ENCODE measurements at places on chromosomes 1 and 21. TPM values are rescaled to one million over a fixed set of nuclear protein-coding genes. Genes with fewer than 3 reads are reported as not detected.

SMIM1 gene
- total RNA-seq, result 13.0 TPM

LAMC1 gene
- total RNA-seq, result 100 TPM

S100A7 gene
- not detected for total RNA-seq

GRCh38 chr21:21111309-21111920, 113.2 kb downstream of the NCAM2 start:
- peak; percentile 20 for DNase-seq

GRCh38 chr1:27267153-27267552, 32.7 kb downstream of the WDTC1 start:
- DNase-seq, result no peak

DNA sequence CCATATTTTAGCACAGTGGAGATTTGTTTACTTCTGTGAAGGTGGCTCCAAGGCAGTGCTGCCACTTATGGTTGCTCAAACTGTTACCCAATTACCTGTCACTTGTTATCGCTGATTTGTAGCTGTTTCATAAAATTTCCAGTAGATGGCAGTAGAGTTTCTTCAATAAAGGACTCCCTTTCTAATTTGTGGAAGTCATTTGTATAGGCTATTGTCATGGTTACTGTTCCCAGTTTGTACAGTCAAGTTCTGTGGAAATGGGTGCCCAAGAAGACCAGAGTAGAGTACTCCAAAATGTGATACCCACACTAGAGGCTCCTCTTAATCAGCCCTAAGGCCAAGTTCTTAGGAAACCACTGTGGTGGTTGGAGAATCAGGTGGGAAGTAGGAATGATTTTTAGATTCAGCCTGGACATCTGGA, 186.1 kb downstream of the CLEC20A start:
- no peak for DNase-seq

- no peak for DNase-seq
These were observed 74.6 kb downstream of the RGL1 start for GRCh38 chr1:183879494-183879893.

DNA sequence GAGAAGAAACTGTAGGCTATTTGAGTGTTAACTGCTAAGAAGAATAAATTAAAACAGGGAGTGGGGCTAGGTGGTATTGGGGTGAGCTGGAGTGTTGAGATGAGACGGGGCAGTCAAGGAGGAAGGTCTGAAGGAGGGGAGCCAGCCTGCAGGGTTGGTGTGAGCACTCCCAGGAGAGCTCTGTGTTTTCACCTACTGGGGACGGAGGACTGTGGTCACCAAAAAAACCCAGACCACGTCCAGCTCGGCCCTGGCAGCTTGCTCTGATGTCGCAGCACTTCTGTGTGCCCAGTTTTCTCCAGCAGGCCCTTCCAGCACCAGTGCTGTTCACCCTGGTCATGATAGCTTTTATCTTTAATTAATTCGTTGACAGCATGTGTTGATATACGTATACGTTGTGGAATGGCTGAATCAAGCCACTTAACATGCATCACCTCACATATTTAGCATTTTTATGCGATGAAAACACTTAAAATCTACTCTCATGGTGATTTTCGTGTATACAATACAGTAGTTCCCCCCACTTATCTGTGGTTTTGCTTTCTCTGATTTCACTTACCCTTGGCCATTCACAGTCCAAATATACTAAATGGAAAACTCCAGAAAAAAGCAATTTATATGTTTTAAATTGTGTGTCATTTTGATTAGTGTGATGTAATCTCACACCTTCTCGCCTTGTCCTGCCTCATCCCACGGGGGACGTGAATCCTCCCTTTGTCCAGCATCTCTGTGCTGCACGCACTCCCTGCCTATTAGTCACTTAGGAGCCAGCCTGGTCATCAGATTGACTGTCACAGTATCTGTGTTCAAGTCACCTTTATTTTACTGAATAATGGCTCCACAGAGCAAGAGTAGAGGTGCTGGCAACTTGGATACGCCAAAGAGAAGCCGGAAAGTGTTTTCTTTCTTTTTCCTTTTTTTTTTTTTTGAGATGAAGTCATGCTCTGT, 12.3 kb downstream of the FAM3B start:
- no peak for DNase-seq

GRCh38 chr1:204921855-204922516, 51.3 kb downstream of the NFASC start:
- DNase-seq, result no peak

DNA sequence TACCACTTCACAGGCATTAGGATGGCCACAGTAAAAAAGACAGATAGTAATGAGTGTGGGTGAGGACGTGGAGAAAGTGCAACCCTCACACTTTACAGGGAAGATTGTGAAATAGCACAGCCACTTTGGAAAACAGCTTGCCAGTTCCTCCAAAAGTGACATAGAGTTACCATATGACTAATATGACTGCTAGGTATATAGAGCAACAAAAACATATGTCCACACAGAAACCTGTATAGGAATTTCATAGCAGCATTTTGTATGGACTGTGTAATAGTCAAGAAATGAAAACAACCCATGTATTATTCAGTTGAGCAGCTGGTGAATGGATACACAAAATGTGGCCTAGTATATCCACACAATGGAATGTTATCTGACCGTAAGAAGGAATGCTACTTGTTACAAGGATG, 30.4 kb upstream of the LBR start:
- DNase-seq, result no peak

DNA sequence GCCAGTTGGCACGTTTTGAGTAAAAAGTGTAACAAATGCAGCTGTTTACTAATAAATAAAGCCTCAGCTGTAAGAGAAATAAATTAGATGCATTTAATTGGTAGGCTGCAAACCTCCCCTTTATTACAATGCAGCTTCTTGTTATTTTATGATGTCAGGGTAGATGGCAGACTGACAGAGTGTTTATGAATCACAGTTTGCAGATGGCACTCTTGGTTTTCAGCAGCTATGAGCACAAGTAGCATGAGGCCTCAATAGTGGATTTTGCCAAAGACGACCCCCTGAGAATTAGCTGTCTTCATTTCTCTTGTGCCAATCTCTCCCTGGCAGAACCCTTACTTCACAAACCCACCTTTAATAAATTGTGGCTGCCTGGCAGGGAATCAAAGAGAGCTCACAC, 161.2 kb upstream of the C1orf87 start:
- no peak for DNase-seq

DNA sequence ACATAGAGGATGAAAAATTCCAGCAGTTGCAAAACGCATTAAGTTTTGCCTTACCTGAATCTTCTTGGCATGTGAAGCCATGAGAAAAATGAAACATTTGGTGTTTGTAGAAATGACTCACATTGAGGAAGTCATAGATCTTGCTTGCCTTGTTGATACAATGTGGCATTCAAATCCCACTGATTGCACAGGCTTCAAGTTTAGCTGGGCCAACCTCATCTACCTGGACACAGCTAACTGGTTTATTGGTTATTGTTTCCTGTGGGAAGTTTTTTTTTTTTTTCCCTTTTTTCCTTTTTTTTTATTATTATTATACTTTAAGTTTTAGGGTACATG, 168.9 kb upstream of the C21orf91 start:
- no peak for DNase-seq
